ENCODE measurements at places on chromosomes 13 and 19.

DNA sequence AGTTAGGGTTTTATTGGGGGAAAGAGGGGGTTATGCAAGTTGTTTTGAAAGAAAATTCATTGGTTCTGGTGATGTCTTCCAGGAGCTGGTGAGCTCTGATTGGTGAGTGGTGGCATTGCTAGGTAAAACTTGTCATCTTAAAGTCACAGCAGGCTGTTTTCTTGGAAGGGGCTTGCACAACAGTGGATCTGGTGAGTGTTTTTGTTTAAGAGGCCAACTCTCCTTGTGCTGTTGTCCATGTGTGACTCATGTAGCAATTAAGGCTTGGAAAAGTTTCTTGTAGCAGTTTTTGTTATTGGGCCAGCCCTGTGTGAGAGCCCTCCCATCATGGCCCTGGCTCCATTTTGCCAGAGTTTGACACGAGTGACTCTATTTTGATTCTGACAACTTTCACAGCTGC is 109.4 kb downstream of the RFC3 start:
- DNase-seq, result no peak

GRCh38 chr19:8017808-8018207 is 12.4 kb upstream of the ELAVL1 start:
- peak; percentile 42 for DNase-seq

- no peak for DNase-seq
Observed at GRCh38 chr19:29429021-29429420, 96.8 kb upstream of the VSTM2B start.

GRCh38 chr13:21672796-21673538 is 2.1 kb downstream of the FGF9 start:
- no peak for DNase-seq

- peak; percentile 46 for DNase-seq
Observed at GRCh38 chr13:38685974-38686576, 802 bp upstream of the FREM2 start.

GRCh38 chr13:26538363-26539317 is 18.8 kb upstream of the WASF3 start:
- no peak for DNase-seq

- DNase-seq, result no peak
Observed at GRCh38 chr19:32189956-32190706, 155.3 kb upstream of the ZNF507 start.

DNA sequence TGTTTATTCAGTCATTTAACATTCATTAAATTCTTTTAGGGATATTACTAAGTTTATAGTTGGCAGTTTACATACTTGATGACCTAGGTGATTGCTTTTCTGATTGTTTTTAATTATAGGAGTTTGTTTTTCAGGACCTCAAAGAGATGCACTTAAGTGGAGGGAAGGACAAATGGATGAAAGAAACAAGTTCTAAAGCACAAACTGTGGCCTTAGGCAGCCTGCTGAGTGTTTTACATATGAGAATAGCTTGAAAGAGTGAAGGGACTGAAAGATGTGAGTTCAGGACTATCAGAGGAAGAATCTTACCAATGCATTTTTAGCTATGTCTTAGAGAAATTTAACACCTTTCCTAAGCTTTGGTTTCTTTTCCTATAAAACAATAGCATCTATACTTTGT is 402.6 kb downstream of the KLF12 start:
- DNase-seq, result no peak

- no peak for DNase-seq
Observed at GRCh38 chr19:55246462-55247451, 12.1 kb downstream of the PPP6R1 start.

DNA sequence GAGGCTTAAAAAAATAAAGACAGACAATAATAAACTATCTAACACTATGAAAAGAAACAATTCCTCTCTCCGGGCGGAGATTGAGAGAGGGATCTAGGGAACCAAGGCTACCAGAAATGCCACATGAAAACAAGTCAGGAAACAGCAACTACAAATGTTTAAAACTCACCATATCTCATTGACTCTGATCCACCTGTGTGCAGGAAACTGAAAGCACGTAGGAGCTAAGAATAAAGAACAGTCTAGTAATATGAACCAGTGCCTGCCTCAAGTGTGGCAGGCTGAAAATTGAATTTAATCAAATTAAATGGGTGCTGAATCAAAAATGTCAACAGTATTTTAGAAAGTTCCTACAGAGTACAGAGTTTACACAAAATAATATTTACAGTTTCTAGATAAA is 1701.0 kb downstream of the SLITRK5 start:
- peak; percentile 58 for DNase-seq

DNA sequence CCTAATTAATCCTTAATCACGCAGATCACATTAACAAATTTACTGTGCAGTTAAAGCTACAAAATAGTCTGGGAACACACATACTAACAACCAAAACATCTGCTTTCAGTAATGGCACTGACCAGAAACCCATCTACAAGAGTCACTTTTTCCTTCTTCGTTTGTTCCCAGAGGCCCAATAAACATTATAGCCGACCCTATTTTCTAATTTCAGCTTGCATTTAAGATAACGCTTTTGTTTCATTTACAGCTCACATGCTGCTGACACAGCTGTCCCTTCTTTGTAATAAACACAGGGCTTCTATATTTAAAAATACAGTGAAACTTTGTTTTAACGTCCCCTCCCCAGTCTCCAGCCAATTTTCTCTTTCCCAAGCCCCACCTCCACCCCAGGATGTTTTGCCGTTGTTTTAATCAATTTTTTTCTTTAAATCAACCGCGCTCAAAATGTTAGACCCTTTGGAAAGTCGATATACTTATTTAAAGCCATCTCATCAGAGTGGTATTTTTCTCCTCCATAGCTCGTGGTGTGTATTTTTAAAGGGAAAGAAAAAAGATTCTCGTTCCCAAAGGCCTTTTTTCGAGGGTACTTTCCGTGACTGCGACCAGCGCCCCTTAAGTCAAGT is 1.7 kb upstream of the WBP4 start:
- peak; percentile 35 for DNase-seq

GRCh38 chr19:48252609-48253008 is 3.1 kb downstream of the CARD8 start:
- DNase-seq, result no peak

- DNase-seq, result no peak
Observed at GRCh38 chr19:55197528-55197927, 11.8 kb downstream of the PTPRH start.

- no peak for DNase-seq
Observed at GRCh38 chr13:36601186-36601585, 72.6 kb upstream of the SERTM1 start.

GRCh38 chr13:25691654-25692053 is 319.9 kb downstream of the ATP8A2 start:
- no peak for DNase-seq

DNA sequence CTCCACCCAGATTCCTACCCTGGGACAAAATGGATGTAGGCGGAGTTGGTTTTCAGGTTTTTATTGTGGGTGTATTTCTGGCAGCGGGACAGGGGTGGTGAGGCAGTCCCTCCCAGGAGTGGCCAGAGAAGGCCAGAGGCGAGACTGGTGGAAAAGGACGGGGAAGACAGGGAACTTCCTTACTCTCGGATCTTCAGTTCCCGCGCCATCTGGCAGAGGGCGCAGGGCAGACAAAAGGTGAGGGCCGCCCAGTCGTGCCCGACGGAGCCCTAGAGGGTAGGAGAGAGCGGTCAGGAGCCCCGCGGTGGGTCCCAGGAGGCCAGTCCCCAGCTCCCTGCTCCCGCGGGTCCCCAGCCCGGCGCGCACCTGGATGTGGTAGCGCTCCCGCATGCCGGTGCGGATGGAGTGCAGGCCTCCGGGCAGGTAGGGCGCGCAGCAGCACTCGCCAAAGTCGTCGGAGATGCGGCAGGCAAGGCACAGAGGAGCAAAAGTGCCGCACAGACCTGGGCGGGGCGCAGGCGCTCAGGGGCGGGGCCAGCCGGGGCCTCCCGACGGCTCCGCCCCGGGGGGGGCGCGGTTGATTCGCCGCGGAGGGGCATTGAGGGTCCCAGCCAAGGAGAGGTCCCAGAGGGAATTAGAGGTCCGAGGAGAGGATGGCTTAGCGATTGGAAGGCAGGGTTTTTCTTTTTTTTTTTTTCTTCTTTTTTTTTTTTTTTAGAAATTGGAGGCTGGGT is 3.0 kb downstream of the CNFN start:
- peak; percentile 64 for DNase-seq

- DNase-seq, result no peak
Observed at GRCh38 chr13:29423050-29423449, 172.4 kb downstream of the SLC7A1 start.

- DNase-seq, result no peak
Observed at GRCh38 chr13:33323801-33324510, 38.4 kb upstream of the STARD13 start.

- DNase-seq, result no peak
Observed at GRCh38 chr13:26340807-26341206, 86.9 kb downstream of the CDK8 start.

- DNase-seq, result no peak
Observed at GRCh38 chr13:48829536-48829935, 146.2 kb upstream of the FNDC3A start.

- DNase-seq, result no peak
Observed at GRCh38 chr13:41203810-41204209, 9.4 kb upstream of the KBTBD7 start.

DNA sequence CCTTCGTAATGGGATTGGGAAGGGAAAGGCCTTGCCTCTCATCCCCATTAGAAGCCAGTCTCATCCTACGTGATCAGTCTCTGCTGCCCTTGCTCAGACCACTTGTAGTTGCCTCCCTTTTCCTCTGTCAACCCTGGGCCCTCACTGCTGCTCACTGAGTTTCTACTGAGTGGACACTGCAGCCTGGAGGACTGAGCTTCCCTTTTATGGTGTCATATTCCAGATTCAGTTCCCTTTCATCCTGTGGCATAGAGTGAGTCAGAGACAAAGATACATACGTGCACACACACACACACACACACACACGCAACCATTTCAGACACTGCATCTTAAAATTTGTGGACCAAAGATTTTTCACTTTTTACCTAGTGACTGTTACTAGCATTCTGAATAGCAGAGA is 56.6 kb downstream of the COG3 start:
- DNase-seq, result no peak

DNA sequence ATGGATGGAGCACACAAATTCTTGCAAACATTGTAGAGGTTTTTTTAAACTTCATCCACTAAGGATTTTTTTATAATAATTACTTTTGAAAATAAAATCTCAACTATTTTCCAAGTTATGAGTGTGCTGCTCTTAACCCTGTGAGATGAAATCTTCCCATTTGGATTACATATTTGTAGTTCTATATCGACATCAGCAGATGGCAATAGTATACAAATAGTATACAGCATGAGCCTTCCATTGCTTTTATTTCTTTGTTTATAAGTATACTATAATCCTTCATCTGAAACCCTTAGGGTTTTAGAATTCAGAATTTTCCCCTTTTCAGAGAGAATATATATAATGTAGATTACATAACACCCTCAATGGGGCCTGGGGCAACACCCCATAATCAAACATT is 70.5 kb downstream of the GJA3 start:
- DNase-seq, result no peak

DNA sequence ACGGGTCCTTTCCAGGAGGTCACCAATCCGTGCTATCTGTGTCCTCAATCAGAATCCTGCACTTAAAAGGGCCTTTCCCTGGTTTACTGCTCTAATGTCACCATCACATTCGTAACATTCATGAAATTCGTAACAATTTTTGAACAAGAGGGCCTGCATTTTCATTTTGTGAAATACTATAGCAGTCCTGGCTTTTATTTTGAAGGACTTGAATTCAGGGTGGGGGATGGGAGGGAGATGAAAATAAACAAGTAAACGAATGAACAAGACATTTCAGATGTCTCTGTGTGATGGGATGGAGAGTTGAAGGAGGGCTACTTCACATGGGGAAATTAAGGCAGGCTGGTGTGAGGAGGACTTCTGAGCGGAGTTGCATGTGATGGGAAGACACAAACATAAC is 281.0 kb downstream of the TSHZ3 start:
- DNase-seq, result no peak

- DNase-seq, result no peak
Observed at GRCh38 chr13:45064889-45065288, 55.4 kb upstream of the GTF2F2 start.

DNA sequence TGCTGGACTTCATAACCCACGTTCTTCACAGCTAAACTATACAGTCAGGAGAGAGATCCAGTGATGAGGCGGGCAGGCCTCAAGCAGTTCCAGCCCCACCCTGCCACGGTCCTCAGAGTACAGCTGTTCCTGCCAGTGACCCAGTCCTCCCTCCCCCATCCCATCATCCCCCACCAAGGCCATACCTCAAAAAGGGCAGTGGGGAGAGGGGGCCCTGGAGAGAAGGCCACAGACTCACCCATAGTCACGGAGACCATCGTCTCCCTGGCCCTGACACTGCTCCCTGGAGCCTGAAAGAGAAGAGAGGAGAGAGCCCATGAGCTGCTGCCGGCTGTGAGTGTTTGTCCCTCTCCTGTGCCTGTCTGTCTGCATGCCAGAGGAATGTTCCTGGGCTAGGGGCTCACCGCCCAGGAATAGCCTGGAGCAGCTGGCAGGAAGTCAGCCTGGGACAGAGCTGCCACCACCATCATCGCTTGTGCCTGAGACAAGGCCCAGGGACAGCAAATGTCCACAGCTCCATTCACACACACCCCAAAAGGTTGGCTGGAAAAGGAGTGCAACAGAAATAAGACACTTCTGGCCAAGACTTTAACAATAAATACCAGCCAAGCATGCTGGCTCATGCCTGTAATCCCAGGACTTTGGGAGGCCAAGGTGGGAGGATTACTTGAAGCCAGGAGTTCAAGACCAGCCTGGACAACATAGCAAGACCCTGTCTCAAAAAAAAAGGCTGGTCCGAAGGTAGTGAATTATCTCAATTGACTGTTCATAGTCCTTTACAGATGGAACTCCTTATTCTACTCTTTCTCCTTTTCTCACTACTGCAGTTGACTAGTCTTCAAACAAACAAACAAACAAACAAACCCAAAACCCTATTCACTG is 6.4 kb downstream of the C19orf47 start:
- no peak for DNase-seq

DNA sequence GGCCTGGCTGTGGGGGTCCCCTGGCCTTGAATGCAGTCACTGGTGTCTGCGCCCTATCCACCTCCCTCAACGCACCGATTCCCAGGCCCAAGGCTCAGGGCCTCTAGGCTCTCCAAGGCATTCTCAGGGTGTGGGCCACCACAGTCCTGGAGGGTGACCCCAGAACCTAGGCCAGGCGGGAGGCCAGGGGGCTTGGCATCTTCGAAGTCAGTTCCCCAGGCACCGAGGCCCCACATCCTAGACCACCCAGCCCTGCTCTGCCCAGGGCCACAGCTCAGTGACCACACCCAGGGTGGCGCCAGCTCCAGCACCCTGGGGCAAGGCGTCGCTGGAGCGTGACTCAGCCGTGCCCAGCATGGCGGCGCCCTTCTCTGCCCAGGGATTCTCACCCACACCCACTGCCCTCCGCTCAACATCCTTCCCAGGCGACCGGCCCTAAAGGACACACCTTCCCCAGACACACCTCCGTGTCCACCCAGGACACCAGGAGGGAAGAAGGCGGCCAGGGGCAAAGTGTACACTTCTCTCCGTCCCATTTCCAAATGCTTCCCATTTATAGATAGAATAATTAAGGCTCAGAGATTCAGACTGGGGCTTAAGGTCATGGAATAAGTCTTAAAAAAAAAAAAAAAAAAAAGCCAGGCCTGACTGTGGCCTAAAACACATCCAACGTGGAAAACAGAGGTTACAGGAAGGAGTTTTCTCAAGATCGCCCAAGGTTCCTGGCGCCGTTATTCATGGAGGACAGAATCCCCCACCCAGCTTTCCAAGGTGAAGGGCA is 36.4 kb upstream of the NANOS3 start:
- no peak for DNase-seq

Measured in MM.1S (cell line).